ENCODE measurements at places on chromosomes 1 and 21.

DNA sequence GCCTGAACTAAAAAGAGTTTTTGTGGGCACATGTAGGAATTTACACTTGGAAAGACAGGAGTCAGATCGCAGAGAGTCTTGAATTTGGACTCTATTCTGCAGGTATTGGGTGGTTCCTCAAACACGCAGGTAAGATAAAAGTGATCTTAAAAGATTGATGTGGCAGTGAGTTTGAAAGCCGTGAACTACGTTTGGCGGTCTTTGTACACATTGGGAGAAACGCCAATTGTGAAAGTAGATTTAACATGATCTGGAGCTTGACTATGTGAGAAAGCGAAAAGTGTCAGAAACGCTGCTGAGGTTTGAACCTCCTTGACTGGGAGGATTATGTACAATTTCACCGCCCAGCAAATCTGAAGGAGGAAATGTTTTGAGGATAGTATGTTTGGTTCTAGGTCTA, 1.5 kb upstream of the PPP2R5A start:
- no peak for DNase-seq

- DNase-seq: no peak
These were observed 101.6 kb downstream of the TLR5 start for GRCh38 chr1:223041481-223041880.

- no peak for DNase-seq
These were observed 67.9 kb upstream of the GALNT2 start for GRCh38 chr1:229999004-229999670.

GRCh38 chr1:71625004-71625403, 544.2 kb upstream of the ZRANB2 start:
- no peak for DNase-seq

- peak; percentile 67 for DNase-seq
These were observed at the start of gene UBE2Q1 for GRCh38 chr1:154557939-154558719. Gene UBE2Q1, minus strand, starts transcription at chr1:154558662. Its CDS starts 109 bp downstream, at chr1:154558553.

GRCh38 chr21:45087022-45087823, 12.8 kb downstream of the ADARB1 start:
- no peak for DNase-seq

- DNase-seq: no peak
These were observed 35.9 kb upstream of the SLC45A1 start for GRCh38 chr1:8281843-8282509.

DNA sequence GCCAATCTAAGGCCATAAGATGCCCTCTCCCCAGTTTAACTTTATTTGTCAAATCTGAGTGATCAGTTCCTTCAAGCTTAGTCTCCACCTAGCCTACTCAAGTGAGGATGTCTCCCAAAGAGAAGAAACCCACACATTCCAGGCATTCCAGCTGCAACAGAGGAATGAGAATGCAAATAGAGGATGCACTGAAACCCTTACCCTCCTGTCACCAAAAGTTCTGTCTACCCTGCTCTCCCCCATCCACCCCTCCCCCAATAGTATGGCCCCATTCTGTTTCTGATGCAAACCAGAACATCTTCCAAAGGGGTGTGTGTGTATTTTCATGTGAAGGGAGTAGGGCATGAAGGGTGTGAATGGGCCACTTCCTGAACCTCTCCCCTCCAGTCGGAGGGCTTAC, 3.0 kb downstream of the DUSP23 start:
- no peak for DNase-seq

DNA sequence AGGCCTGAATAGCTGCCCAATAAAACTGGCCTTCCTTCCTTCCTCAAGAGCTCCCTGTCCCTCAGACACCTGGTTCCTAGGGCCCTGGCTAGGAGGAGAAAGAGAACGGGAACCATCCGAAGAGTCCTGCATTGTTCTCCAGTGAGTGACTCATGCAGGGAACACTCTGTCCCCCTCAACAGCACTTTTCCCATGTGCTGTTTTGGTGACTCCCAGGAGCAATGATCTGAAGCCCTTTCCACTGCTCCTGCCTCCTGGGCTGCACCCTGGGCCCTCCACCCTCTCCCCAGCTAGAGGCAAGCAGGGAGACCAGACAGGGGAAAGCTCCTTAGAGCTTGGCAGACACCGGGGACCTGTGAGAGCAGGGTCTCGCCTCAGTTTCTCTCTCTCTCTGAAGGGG, 18.9 kb downstream of the TNNT2 start:
- DNase-seq: no peak

GRCh38 chr21:16037421-16037955, 307.7 kb downstream of the USP25 start:
- DNase-seq: no peak

DNA sequence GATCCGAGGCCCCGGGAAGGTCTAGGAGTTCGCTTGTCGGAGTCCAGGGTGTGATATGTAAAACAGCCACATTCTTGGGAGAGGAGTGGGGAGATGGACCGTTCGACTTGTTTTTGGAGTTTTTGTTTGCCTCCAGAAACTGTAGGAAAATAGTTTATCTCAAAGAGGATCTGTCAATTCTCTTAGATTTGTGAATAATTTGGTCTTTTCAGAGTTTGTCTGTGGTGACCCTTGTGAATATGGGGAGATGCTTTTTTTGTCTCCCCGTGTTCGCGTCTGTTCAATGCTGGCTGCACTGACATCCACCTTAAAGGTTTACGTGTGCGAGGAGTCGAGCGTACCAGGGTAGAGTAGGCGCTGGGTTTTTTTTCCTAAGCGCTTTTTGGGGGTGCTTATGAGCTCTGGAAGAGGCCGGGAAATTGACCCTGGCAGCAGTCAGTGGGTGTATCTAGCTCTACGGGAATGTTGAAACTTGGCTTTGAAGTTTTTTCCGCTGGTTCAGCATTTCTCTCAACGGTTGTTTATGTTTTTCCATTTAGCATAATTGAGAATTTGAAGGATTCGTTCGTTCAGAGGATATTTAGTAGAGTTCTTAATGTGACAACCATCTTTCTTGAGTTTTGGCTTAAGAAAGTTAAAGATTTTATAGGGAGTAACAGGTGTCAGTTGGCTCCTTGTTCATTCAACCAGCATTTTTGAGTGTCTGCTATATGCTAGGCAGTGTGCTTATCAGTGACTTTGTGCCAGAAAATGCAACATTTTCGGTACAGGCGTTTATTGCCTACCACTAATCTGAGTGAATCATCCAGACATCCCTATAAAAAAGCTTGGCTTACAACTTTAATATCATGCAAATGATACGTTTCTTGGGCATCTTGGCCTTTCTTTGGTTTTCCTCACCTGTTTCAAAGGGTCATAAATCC, 1.2 kb downstream of the SZRD1 start:
- no peak for DNase-seq

GRCh38 chr21:19853709-19854575, 1144.3 kb upstream of the NCAM2 start:
- no peak for DNase-seq

- no peak for DNase-seq
These were observed 183.5 kb downstream of the HMCN1 start for GRCh38 chr1:185917646-185918045.

- DNase-seq: no peak
These were observed 6.5 kb upstream of the FTCD start for GRCh38 chr21:46161633-46162592.

- DNase-seq: no peak
These were observed 67.0 kb downstream of the KCNAB2 start for GRCh38 chr1:6112690-6113005.

DNA sequence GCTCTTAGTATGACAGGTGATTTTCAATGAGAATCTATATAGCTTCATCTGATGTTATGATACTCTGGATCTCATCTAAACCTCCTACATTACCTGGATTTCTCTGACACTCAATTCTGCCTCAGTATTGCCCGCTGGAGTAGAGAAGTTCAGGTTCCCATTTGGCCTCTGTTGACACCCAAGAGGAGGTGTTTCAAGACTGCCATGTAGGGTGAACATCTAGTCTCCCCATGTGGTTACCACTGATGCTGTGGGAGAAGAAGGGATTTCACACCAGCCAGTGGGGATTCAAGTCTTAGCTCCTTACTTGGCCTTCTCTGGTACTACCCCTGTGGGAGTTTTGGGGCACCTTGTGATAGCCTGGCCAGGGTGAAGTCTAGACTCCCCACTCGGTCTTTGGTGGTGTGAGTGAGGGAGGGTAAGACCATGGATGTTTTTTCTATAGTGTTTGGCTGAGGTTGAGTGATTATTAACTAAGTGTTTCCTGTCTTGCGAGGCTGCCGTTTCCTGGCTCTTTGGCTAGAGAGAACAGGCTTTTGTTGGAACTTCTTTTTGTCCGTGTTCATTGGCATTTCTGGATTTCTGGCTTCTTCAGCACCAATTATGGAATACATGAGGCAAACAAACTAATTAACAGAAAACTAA, 90.7 kb downstream of the RHOU start:
- no peak for DNase-seq

- no peak for DNase-seq
These were observed 907.7 kb downstream of the LTN1 start for GRCh38 chr21:28084951-28085350.

DNA sequence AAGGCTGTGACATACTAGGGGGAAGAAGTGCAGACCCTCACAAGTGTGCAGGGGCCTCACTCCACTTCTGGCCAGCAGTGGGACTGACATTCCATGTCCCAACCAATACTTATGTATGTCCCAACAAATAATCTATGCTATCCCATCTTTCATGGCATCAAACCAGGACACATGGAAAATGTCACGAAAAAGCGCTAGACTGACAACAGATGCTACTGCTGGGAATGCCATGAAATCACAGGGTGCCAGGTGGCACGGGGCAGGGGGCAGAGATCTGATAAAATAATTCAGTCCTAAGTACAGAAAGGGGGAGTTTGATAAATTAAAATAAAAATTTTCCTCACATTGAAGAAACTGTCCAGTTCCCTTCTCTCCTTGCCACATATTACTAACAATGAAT, 27.6 kb upstream of the BCAS2 start:
- DNase-seq: no peak

GRCh38 chr1:223873044-223873443, 27.3 kb upstream of the TP53BP2 start:
- DNase-seq: no peak

- no peak for DNase-seq
These were observed 3.4 kb downstream of the PRR9 start for GRCh38 chr1:153220606-153221303.

DNA sequence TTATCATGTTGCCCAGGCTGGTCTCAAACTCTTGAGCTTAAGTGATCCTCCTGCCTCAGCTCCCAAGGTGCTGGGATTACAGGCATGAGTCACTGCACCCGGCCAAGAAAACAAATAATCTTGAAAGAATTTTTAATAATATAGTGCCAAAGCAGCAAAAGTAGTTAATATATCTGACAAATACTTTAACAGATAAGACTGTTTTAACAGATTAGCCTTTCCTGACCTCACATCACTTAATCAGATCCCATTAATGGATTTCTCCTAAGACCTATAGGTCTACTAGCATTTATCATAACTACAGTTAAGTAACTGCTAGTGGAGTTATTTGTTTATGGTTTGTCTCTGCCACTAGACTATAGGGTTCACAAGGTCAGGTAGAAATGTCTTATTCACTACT, 61.1 kb upstream of the HP1BP3 start:
- no peak for DNase-seq

- DNase-seq: no peak
These were observed 25.0 kb downstream of the RGS7 start for GRCh38 chr1:241332037-241332409.

DNA sequence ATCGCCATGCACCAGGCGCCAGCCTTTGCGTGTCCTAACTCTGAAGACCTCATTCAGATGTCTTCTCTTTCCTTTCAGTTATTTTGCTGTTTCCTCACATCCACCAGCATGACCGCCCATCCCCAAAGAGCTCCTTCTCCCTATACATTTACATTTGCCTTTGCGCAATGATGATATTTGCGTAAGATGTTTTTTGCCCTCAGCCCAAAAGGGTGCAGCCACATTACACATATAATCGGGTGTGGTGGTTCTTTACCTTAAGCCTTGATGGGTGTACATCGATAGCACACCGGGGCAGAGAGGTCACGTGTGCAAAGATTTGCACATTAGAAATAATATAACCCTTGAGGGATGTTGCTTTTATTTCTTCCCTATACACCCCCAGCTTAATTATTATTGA, 192.8 kb downstream of the HUNK start:
- no peak for DNase-seq

- DNase-seq: no peak
These were observed 18.4 kb upstream of the LRRC3 start for GRCh38 chr21:44436958-44437357.

DNA sequence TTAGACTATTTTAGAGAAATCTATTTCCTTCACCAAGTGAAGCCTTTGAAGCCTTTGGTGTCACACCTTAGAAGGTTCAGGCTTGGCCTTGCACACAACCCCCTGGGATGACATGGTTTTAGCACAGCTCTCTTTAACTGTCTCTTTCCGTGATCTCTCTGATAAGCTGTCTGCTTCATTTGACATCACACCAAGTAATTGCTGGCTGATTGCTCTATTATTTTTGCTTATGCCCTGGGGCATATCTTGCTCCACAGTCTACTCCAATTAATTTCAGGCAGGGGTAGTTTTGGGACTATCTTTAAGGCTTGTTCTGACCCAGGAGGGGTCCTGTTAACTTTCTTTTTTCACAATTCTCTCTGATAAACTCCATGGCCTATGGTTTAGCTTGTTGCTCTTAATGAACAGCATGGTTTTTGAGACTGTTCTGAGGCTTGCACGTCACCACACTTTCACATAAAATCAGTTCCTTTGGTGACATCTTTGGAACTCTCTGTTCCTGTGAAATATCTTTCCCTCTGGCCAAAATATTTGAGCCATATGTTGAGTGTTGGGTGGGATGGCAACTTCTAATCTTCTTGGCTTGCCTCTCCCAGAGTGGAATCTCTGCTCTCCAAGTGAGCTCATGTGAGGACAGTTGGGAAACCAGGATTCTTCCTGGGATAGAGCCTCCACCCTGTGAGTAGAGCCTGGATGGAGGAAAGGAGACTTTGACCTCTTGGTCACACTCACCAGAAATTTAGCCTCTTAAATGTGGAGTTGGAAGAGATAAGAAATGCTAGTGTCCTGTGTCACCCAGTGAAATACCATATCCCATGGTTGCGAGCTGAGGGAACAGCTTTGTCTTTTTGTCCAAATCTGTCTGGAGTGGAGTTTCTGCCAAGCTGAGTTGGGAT, 63.6 kb downstream of the MAP3K21 start:
- no peak for DNase-seq

DNA sequence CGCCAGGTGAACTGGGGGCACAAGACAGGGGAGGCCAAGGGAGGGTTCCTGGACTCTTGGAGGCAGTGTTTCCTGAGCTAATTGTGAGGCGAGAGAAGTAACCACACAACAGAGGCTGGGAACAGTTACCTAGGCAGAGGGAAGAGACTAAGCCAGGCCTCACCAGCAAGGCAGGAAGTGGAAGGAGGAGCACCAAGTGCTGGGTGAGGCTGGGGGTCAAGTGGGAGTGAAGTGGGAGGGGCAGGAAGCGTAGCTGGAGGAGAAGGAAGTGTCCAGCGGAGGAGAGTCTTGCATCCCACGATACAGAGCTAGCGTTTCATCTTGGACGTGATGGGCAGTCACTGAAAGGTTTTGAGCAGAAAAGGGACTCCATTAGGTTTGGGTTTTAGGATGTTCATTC, 48.3 kb upstream of the CAPZB start:
- DNase-seq: no peak

Data from stimulated activated effector memory CD8-positive, alpha-beta T cell treated with anti-CD3 and anti-CD28 coated beads, Interleukin-12 subunit alpha, Interleukin-12 subunit beta, amount 100 ng/mL, for 72 hours (primary cell).